Activated T-cell treated with anti-CD3 and anti-CD28 coated beads for 1 hour (primary cell): ENCODE measurements at places on chromosomes 6 and 20.
A peak's percentile ranks its signal among the peaks of the same experiment; 100 is the strongest.

DNA sequence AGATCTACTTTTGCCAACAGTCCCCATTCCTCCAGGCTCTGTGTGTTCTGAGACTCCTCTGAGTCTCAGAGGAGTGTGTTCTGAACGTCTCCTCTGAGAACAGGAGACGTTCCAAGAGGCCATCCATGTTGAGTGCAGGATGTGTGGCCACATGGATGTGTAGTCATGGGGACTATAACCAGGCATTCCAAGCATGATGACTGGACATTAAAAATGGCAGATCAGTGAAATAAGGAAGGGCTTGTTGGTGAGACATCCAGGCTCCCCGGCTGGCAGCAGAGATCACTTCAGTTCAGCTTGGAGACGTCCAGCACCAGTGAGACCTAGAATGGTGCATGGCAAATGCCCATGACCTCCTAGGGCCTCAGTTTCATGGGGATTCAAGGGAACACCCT lies 34.3 kb upstream of the POU5F1 start:
- DNase-seq, result no peak

- DNase-seq, result no peak
Observed at GRCh38 chr6:130742131-130742681, 85.0 kb upstream of the SMLR1 start.

DNA sequence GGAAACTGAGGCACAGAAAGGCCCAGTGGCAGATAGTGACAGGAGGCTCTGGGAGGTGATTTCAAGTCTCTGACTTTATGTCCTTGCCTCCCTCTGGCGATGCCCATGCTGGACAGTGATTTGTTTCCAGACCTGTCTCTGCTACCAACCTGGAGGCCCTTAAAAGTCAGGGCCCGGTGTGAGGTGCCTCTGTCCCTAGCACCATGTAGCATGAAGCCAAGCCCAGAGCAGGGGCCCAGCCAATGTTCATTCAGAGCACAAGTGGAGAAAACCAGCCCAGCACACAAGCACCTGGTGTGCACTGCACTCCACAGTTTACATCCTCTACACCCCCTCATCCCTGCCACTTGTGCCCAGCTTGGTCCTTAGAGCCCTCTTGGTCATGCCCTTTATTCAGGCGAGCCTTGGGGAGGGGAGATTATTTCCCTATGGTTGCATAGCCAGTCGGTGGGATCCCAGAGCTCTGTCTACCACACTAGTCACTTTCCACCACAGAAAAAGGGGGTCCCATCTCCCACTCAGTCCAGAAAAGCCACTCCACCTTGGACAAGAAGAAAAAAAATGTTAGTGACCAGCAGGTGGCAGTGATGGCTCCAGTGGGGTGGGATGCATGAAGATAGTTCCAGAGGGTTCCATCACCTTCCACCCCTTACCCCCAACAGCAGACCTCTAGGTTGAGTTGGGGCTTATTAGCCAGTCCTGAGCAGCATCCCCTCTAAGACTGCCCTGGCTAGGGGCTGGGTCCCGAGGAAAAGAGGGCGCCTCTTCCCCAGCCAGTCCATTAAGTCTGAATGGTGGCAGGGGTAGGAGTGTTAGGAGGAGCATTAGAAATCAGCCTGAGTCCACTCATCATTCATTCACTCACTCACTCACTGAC lies 30.9 kb downstream of the KIAA1755 start:
- DNase-seq, result no peak

DNA sequence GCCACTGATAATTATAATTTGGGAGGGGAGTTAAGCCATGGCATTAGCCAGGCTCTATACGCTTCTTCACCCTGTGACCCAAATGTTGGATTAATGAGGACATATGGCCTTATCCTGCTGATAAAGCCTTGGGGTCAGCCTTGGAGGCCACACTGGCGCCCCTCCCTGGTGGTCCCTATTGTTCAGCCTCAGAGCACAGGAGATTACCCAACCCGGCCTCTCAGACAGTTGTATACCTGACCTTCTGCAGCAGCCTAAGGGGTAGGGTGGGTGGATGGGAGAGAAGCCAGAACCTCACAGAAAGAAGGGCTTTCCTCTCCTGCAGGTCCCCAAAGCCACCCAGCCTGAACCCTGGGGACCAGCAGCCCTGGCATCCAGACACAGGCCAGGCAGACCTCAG lies 76.8 kb downstream of the LINC00237 start:
- no peak for DNase-seq

- DNase-seq, result peak; percentile 19
Observed at GRCh38 chr20:37345339-37346235, at the start of gene SRC. SRC (plus strand) TSS chr20:37346140; CDS start chr20:37384154, 38,014 bp downstream.

DNA sequence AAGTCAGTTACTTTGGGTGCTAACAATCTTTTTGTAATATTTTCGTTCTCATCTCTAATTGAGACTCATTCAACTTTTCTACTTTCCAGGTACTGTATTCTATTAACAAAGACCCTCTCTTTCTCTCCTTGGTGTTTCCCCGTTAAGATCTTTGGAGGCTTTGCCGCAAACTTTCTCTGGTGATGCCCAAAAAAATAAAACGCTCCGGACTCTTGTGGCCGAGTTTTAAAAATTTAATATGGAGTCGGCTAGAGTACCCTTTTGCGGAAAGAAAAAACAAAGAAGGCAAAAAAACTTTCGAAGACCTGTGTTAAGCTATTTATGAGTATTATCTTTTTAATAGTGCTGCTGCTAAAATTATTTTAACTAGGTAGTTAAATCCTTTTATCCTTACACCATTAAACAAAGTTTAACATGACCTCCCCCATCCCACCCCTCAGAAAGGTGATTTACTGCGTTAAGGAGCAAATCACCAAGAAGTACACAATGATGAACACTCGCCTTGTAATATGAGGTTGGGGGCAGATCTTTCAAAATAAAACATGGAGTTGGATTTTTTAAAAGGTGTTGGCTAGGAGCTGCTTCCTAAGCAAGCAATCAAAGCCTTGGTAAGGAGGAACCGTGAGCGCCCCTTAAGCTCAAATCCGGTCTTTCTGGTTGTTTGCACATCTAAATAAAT lies 10.0 kb downstream of the SIM1 start:
- no peak for DNase-seq

DNA sequence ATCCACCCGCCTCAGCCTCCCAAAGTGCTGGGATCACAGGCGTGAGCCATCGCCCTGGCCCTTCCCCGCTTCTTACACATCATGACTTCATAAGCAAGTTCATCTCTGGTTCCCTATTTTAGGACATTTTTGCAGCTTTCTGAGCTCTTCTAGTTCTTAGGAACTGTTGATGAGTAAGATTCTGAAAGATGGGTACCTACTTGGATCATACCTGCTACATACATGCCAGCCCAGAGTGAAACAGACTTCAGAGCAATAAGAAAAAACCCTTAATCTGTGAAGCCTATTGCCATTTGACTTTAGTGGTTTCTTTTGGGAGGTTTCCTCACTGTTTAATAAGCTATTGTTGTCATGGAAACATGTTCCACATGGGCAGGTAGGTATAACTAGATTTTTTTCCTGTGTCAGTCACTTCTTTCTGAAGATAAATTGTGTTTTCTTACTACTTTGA lies 27.9 kb upstream of the TMEM217 start:
- no peak for DNase-seq

GRCh38 chr6:116326996-116327395 lies 43.8 kb upstream of the DSE start:
- DNase-seq, result no peak

- DNase-seq, result no peak
Observed at GRCh38 chr6:46556053-46556452, 64.8 kb upstream of the RCAN2 start.

GRCh38 chr6:142187209-142187608 lies 40.1 kb downstream of the VTA1 start:
- no peak for DNase-seq

DNA sequence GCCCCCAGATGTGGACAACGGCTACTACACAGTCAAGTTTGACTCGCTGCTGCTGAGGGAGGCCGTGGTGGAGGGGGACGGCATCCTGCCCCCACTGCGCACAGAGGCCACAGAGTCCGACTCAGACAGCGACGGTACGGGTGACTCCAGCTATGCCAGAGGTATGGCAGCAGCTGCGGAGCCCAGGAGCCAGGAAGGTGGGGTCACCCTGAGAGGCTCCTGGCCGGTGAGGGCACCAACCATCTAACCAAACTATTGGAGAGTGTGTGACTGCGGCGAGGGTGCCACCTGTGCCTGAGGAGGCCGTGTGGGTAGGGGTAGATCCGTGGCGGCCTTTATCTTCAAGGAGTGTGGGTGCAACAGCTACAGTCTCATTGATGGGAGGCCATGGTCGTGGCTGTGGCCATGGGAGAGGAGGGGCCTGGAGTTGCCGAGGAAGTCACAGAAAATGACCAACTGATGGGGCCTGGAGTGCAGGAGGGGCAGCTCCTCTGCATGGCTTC lies 2.8 kb upstream of the LIME1 start:
- DNase-seq, result no peak

- no peak for DNase-seq
Observed at GRCh38 chr6:41157323-41157722, 3.2 kb upstream of the TREML1 start.

GRCh38 chr6:93036835-93037234 lies 382.5 kb downstream of the EPHA7 start:
- no peak for DNase-seq
